Activated CD4-positive, alpha-beta T cell treated with anti-CD3 and anti-CD28 coated beads, Interleukin-2, amount 50 U/mL, for 48 hours (primary cell): ENCODE measurements at places on chromosomes 1 and 21.

DNA sequence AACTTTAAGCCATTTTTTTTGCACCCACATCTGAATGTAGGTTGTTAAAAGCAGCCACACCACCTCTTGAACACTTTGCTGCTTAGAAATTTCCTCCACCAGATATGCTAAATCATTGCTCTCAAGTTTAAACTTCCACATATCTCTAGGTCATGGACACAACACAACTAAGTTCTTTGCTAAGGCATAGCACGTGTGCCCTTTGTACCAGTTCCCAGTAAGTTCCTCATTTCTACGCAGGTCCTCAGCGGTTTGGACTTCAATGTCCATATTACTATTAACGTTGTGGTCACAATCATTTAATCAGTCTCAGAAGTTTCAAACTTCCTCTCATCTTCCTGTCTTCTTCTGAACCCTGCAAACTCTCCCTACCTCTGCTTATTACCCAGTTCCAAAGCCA lies 661.6 kb upstream of the PKN2 start:
- no peak for DNase-seq

DNA sequence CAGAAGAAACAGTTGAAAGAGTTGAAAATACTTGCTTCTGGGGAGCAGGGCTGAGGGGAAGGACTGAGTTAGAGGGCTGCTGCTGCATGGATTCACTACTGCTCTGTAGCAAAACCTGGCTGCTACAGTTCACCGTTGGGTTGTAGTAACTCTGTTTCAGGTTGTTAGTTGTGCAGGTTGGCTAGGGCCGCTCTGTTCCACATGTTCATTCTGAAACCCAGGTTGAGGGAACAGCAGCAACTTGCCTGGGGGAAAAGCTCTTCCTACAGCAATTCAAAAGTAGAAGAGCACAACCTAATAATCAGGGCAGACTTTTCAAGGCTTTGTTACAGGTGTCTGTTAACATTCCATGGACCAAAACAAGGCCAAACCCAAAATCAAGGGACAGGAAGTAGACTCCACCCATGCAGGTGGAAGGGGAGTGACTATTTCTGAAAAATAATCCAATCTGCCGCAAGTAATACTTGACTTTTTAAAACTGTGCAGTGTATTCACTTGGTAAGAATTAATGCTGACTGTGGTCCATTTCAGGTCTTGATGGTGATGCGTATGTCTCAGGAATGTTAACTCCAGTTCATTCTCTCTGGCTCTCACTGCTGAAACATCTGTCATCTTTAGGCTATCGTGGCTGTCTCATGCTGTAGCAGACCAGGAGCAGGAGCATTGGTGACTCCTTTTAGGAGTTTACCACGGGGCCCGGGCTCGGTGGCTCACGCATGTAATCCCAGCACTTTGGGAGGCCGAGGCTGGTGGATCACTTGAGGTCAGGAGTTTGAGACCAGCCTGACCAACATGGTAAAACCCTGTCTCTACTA lies 5.1 kb upstream of the PARK7 start:
- no peak for DNase-seq

DNA sequence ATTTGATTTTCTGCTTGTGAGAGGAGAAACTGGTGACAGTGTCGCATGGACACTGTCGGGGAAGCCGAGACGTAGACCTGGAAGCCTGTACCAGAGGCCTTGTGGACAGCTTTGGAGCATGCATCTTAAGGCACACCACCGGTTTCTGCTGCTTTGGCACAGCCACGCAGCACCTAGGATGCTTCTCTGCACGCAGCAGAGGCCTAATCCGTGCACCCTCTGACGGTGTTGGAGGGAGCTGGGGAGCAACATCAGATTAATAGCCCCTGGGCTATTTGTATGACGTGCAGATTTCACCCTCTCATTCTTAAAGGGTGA lies 30.3 kb downstream of the TEX35 start:
- DNase-seq, result no peak

DNA sequence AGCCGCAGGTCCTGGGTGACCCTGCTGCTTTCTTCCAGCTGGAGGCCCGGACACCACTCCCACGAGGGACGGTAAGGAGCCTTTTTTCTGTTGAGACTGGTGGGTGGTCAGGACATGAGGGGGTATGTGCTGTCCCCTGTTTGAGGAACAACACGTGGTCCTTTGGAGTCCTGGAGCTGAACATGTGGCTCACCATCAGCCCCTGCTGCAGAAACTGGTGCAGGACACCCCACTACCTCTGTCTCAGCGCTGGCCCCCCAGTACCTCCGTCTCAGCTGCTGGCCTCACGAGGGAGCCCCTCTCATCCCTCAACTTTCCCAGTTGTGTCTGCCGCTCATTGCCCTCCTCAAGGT lies 34.7 kb downstream of the SLC19A1 start:
- DNase-seq, result no peak

GRCh38 chr1:30320581-30320890 lies 402.8 kb downstream of the MATN1 start:
- no peak for DNase-seq

GRCh38 chr1:25223471-25223870 lies 8.8 kb downstream of the SYF2 start:
- DNase-seq, result no peak
